Right lung (tissue), 10 donors: ENCODE measurements at places on chromosomes 7 and 10. TPM values are rescaled to one million over a fixed set of nuclear protein-coding genes. Genes with fewer than 3 reads are reported as not detected.

Gene NACAD
- 10.3 TPM for polyA plus RNA-seq

DNA sequence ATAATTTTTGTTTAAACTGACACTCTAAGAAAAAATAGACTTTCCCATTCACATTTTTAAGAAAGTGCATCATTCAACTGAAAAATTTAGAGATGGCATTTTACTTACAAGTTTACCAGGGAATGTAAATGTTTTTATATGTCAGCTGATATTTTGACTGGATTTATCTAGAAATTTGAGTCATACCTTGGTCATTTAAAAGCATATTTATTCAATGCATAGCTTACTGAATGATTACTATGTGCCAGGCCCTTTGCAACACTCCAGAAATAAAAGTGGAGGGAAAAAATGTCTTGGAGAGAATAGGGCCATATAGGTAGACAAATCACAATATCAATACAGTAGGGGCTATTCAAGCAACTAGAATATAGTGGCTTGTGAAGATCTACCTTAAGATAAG lies 98.4 kb upstream of the FAM3C start:
- DNase-seq, result no peak

Gene DDX21
- polyA plus RNA-seq, result 52.0 TPM

- no peak for DNase-seq
Observed at GRCh38 chr7:128889121-128889520, 21.4 kb downstream of the KCP start.

Gene ANKRD1
- polyA plus RNA-seq, result 0.18 TPM

- no peak for DNase-seq
Observed at GRCh38 chr10:33192190-33192589, 142.3 kb downstream of the NRP1 start.

DNA sequence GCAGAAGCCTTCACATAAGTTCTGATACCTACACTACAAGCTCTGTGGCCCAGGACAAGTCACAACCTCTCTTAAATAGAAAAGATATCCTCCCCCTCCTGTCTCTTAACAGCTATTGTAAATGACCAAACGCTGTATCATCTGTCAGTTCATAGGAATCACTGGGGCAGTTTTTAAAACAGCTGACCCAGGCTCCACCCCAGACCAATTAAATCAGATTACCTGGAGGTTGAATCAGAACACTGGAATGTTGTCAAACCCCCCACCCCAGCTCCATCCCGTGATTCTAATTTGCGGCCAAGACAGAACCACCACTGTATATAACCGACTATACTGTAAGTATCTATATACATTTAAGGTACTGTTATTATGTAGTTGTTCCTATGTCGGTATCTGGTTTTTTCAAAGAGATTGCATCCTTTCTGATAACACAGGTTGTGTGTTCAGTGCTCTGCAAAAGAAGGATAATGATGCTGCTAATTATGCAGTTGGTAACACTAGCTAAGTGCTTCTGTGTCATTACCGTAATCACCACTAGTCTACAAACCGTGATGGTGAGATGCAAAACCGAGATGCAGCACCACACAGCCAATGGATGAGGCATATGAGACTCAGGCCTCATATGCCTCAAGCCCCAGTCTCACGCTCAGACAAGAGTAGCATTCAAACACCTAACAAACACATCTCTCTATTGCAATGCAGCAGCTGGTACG lies 47.4 kb downstream of the TNS3 start:
- DNase-seq, result no peak

Gene LBX1
- polyA plus RNA-seq, result 0.16 TPM

GRCh38 chr10:88288320-88289059 lies 294.6 kb downstream of the RNLS start:
- DNase-seq, result no peak

DNA sequence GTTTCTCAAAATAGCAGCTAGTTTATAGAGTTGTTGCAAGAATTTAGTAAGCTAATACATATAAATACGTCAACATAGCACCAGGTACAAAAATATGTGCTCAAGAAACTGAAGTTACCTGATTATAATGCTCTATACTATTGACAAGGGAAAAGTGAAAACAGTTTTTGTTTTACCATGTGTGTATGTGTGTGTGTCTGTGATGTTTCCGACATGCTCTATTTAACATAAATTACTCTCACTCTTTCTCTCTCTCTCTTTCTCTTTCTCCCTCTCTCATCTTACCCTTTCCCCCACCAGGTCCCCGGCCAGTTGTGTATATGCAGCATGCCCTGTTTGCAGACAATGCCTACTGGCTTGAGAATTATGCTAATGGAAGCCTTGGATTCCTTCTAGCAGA lies 4.3 kb downstream of the LIPN start:
- DNase-seq, result no peak

Gene IL2RA
- 0.20 TPM for polyA plus RNA-seq

DNA sequence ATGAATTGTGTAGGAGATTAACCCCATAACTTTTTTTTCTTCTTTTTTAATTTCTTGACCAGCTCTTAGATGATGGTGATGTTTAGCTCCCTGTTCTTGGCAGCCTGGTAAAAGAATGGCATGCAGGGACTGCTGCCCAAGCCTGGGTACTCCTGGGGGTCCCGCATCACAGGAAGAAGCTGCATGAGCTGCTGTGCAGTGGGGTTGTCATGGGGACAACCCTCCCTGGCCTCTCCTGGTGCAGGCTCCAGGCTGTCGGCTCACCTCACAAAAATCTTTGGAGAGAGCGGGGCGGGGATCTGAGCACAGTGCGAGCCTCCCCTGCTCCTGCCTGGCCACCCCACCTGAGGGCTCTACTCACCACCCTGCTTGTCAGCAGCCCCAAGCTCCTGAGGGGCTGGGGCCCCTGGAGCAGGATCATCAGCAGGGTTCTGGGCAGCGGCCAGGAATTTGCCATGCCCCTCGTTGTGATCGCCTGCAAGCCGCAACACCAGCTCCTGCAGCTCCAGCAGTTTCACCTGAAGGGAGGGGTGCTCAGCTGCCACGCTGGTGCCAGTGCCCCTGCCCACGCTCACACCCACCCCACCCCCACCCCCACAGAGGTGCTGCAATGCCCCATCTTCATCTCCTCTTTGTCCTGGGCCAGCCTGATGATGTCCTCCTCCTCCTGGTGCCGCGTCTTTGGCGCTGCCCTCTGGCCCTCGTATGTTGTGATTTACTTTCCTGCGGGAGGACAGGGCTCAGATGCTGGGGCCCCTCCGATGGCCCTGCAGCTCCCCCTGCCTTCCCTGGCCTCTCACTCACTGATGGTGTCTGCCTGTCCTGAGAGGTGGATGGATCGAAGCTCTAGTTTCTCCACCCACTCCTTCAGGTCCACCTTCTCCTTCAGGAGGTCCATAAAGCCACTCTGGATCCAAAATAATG lies 15.5 kb upstream of the MTPAP start:
- DNase-seq, result no peak

DNA sequence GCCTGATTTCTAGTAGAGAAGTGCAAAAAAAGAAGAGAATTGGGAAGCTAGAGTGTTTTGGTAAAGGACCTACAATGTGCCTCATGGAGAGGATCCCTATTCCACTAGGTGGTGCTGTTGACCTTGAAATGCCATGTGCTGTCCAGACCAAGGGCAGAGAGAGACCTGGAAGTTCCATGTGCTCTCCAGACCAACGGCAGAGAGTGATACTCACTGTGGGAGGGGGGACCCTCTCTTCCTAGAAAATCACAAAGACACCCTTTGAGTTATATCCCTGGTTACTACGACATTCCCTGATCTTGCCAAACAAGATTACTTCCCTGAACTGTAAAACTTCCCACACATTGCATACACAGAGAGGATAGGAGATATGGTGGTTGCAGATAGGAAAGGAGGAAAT lies 212.7 kb upstream of the ZNF804B start:
- DNase-seq, result no peak

DNA sequence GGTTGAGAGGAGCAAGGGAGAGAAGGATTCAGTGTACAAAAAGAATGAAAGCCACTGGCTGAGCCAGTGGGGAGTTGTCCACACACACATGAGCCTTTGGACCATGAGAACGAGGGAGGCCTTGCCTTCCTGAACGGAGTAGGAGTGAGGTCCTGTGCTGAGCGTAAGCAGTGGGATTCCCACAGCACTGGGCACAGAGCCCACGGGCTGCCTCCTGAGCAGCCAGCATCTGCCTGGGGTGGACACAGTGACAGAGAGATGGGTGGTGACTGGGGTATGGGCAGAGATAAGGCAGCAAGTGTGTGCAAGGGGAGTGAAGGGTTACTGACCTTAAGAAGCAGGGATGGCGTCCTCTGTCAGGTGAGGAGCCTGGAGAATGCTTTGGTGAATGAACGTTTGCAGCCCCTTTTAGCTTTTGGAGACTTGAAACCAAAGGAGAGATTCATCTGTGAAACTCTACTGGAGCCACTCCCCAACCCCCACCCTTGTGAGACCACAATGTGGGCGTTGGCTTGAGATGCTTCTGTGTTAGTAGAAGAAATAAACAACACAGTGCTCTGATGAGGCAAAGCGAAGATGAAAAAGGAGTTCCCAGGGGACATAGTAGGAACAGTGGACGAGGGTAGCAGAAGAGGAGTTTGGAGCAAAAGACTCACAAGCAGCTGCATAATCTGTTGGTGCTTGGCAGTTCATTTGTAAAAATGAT lies 56.5 kb downstream of the FIGNL1 start:
- no peak for DNase-seq

- no peak for DNase-seq
Observed at GRCh38 chr10:77197544-77197943, 440.1 kb downstream of the KCNMA1 start.

DNA sequence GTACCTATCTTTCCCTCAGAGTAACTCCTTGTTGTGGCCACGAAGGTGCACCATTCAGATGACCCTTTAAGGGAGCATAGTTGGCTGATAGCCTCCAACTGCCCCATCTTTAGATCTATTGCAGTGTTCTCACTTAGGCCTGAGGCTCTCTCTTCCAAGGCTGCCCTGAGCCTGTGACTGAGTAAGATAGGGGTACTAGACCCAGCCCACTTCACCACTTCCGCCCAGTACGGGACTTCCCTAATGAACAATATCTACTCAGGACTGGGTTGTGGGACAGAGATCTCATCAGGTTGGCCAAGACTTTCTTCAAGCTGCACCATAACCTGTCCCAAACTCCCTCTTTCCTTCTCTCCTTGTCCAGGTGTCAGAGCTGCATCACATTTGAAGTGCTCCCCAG lies 5.7 kb upstream of the GNAI1 start:
- DNase-seq, result no peak

DNA sequence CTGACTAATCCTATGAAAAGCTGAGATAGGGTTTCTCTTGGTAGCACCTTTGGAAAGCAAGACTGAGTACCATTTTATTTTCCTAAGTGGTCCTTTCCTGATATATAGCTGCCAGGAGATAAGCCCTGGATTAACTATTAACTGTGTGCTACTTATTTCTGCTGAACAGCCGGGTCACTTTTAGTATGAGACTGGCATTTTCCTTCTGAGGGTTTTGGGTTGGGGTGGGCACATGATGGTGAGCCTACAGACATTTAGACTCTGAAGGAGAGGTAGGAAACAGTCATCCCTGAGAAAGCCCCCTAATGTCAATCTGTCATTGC lies 29.8 kb upstream of the BMPR1A start:
- DNase-seq, result no peak

DNA sequence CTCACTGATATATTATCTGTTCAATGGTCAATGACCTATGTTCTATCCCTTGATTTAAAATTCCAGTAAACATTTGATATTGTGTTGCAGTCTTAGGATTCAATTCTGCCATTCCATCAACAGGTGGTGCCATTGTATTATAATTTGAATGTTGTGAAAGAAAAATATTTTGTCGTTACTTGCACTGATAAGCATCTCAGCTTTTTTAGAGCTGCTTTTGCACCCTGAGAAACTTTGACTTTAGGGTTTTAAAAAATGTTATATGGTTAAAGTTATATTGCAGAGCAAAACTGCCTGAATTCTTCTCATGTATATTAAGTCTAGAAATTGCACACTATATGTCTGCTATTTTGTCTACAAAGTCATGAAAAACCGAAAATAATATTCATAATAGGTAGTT lies 18.8 kb upstream of the MINDY3 start:
- DNase-seq, result no peak

Gene PON1
- polyA plus RNA-seq, result 0.45 TPM

- no peak for DNase-seq
Observed at GRCh38 chr10:108709927-108710722, 1213.2 kb downstream of the XPNPEP1 start.

- DNase-seq, result no peak
Observed at GRCh38 chr10:132844069-132844809, 58.3 kb upstream of the NKX6-2 start.

- peak; percentile 23 for DNase-seq
Observed at GRCh38 chr10:114258274-114258840, 19.3 kb downstream of the VWA2 start.

Gene PNLIPRP1
- polyA plus RNA-seq, result 0.22 TPM

DNA sequence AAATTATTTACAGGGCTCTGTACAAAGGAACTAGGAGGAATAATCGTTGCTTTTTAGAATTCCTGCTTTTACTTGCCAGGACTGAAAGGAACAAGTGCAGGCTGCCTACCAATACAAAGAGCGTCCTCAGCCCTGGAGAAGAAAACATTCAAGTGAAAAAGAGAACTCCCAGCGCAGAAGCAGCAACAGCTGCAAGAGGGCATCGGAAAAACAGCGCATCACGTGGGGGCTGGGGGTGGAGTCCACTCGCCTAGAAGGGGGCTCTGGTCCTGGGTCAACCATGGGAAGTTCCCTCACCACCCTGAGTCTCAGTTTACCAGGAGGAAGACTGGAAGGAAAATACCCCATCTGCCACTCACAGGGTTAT lies 385 bp upstream of the C10orf90 start:
- no peak for DNase-seq

DNA sequence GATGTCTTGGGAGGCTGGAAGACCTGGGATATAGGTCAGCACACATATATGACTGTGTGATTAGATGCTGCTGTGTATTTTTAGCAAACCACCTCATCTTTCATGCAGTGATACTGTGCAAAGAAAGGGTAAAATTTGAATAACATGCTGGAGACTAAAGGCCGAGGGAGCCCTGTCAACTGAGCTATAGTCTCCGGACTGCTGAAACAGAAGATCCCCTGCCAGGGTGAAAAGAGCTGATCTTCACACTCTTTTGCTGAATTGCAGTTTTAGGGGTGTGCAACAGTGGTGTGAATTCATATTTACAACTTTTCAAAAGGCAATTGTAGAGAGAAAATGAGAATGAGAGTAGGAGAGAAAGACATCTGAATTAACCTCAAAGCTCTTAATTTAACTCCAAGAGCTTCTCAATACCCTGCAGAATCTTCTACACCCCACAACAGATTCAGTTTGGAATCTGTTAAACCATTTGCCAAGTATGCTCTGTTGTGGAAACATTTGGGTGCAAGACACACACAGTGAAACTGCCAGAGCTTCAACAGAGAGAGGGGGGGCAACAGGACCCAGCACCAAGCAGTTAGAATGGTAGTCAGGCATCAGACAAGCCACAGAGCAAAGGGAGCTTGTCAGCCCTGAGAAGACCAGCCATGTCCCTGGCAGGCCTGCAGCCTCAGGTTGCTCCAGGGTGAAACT lies 190.1 kb upstream of the STK17A start:
- DNase-seq, result no peak

Gene MINDY3
- 54.1 TPM for polyA plus RNA-seq

GRCh38 chr10:56142092-56142728 lies 218.8 kb downstream of the ZWINT start:
- DNase-seq, result no peak

GRCh38 chr7:158414486-158414961 lies 173.1 kb downstream of the PTPRN2 start:
- DNase-seq, result no peak
